SK-N-SH treated with all-trans-retinoic acid at 6 μM for 48 hours (cell line): ENCODE measurements at places on chromosomes 1 and 21.

- no peak for ATAC-seq
Measured at GRCh38 chr1:54705153-54705552, 10.5 kb upstream of the TTC4 start.

DNA sequence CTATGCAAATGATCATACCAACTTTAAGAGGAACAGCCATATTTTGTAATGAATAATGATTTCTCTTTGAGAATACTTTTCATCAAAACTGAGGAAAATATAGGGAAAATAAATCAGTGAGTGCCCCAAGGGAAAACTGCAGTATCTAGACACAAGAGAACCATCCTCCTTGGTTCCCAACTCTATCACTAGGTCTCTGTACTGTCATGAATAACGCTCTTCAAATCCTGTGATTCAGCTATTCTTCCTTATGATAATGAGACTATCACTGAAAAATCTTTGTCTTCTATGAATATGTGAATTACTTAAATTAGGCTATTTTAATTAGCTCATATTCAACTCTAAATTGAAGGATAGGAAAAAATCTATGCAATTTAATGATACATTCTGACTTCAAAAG is 2.3 kb downstream of the OR2L5 start:
- ATAC-seq: no peak

- ATAC-seq: no peak
Measured at GRCh38 chr1:38015978-38016725, 3.6 kb downstream of the UTP11 start.

DNA sequence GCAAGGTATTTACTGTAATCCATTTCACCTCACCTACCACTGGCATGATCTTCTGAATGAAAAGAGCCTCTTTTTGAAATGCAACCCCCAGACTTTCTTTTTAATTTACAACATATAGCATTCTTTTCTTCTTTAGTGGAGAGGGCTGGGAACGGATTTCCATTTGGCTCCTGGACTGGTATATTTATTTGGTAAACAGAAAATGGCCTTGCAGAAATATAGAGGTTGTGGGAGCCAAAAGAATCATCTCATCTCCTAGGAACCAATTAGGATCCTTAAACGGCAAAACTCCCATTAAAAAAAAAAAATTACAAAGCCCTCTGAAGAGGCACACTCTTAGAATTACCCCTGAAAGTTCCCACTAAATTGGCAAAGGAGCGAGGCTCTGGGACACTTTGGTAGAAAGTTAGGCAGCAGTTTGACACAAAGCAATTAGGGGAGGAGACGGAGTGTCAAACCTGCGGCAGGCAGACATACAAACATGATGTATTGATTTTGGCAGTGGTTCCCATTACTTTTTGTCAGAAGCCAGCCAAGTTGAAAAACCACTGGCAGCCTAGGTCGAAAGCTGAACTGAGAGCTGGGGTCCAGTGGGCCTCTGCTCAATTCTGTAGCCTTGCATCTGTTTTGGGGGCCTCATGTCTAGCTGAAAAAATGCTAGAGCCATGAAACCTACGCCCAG is 135.1 kb upstream of the MAGI3 start:
- no peak for ATAC-seq

- ATAC-seq: no peak
Measured at GRCh38 chr1:64536836-64537490, 67.0 kb downstream of the CACHD1 start.

DNA sequence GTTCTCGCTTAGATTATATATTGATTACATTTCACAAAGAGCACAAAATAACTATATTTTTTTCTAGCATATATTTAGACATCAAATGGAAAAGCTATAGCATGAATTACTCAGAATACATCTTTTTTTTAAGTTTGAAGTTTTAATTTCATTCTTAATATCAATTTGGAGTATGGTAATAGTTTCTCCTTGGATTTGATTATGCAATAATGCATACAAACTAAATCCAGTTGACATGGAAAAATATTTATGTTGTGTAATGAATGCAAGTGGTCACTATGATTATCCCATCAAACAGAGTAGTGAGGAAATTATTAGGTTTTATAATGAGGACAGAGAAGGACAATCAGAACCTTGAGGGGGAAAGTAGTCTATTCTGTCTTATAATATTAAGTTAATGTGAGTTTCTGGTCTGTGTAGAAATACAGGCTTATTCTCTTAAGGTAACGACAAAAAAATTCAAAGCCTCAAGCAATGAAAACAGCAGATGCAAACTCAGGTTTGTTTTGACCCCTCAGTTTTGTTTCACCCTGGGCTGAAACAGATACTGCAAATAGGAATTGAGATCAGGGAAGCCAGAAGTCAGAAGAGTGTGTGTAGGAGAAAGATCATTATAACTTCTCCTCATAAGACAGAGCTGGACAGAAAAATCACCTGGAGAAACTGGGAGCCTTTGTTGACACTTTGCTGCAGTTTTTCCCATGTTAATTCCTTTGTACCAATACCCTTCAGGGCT is 23.7 kb downstream of the LRRC8B start:
- no peak for ATAC-seq

- ATAC-seq: no peak
Measured at GRCh38 chr1:204110894-204111633, 38.1 kb downstream of the SOX13 start.

DNA sequence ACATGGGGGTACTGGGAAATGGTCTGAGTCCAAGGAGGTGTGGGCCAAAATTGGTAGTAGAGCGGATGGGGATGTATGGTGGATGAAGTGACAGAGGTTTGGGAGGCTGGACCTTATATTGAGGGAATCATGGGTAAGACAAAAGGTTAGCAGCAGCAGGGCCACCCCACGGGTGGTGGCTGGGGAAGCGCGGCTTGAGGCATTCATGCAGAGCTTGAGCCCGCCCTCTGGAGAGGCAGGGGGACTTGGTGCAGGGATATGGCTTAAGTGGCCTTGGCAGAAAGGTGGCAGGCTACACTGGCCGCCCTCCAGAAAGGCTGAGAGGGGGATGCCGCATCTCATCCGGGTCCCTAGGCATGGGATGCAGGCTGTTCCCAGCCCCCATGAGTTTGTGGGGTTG is 31.5 kb downstream of the HMGB4 start:
- no peak for ATAC-seq

- peak; percentile 83 for ATAC-seq
Measured at GRCh38 chr1:193111641-193112090, 6.5 kb upstream of the GLRX2 start.

DNA sequence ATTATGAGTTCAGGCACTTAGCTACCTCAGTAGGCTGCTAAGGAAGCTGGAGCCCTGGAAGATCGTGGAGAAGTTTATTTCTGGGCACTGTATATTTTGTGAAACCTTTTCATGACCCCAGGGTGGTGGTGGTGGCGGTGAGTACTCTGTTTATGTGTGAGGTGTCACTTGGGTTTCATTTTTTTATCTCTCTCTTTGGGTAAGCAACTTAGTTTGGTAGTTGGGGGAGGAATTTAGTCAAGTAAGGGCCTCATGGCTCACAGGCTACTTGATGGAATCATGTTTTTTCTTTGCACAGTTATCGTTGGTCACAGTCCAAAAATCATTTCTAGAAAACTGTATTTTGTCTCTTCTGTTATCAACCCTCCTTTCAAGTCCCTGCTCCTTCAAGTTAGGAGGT is 33.9 kb downstream of the C1orf141 start:
- no peak for ATAC-seq

- ATAC-seq: peak; percentile 77
Measured at GRCh38 chr1:15014516-15014915, 139.0 kb upstream of the TMEM51 start.

- ATAC-seq: no peak
Measured at GRCh38 chr1:52739699-52740467, 13.6 kb downstream of the ZYG11B start.

DNA sequence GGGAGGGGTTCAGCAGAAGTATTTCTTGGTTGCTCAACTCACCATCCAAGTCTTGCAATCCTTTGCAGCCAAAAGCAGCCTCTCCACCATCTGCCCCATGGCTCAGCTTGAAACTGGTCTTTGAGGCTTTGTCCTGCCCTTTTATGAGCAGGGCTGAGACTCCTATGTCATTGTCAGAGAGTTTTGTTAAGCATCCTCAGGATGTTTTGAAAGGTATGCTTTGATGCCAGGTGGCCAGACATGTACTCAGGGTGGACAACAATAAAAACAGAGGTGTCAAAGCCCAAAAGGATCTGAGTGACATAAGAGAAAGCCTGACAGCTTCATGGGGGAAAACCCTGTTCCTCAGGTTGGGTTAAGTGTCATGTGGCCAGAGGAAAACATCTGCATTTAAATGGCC is 310.5 kb downstream of the PRDM2 start:
- no peak for ATAC-seq

GRCh38 chr21:40685141-40685540 is 161.8 kb downstream of the DSCAM start:
- no peak for ATAC-seq

DNA sequence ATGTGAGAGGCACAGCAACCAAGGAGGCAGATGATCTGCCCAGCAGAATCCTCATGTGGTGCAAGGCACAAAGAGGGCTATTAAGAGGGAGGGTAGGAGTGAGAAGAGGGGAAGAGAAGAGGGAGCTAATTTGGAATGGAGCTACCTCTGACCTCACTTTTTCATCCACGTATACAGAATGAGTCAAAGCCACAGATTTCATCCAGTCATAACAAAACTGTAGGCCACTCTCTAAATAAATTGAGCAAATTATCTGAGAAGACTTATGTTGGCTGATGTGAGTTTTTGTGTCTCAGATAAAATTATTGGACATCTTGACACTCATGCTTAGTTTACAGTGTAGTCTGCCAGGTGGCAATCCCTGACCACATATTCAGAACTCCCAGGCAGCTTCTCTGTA is 325.6 kb downstream of the TTLL7 start:
- ATAC-seq: no peak

DNA sequence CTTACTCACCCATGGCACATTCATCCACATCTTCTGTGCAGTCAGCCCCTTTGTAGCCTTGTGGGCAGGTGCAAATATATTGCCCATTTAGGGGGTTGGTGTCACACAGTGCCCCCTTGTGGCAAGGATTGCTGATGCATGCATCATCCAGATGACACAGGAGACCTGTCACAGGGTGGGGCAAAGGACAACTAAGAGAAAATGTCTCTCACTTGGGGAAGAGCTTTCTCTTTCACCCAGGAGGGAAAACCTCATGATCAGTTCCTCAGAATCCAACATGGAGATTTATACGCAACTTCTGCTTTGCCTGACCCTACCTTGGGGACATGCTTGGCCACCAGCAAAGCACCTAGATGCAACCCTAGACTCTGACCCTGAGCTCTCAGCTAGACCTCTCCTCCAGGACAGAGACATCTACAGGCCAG is 71.8 kb upstream of the ADAM30 start:
- ATAC-seq: peak; percentile 60; the same call in 2 of the 3 replicates

DNA sequence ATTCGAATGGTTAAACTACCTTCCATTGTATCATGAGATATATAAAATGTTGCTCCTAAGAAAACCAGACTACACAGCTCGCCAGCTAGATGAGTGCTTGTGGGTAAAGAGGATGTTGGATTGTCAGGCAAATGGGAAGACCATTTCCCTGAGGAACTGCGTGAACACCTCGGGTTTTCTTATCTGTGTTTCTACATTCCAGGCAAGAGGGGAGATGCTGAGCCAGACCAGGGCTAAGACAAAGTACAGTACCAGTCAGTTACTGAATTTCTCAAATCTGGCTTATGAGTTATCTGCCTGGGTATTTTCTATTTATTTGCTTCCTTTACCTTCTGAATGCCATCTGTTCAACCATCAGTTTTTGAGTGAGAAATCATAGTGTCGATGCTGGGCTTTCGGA is 170.8 kb downstream of the PLA2G4A start:
- no peak for ATAC-seq

DNA sequence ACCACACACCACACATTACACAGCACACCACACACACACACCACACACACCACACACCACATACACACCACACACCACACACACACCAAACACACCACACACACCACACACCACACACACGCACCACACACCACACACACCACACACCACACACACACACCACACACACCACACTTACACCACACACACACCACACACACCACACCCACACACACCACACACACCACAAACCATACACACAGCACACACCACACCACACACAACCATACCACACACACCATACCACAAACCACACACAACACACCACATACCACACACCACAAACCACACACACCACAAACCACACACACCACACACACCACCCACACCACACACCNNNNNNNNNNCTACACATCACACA is 40.9 kb upstream of the SIK1 start:
- no peak for ATAC-seq

GRCh38 chr1:25971066-25971810 is 26.6 kb downstream of the PAFAH2 start:
- no peak for ATAC-seq

- ATAC-seq: no peak
Measured at GRCh38 chr1:18946550-18947381, 9.7 kb downstream of the IFFO2 start.

DNA sequence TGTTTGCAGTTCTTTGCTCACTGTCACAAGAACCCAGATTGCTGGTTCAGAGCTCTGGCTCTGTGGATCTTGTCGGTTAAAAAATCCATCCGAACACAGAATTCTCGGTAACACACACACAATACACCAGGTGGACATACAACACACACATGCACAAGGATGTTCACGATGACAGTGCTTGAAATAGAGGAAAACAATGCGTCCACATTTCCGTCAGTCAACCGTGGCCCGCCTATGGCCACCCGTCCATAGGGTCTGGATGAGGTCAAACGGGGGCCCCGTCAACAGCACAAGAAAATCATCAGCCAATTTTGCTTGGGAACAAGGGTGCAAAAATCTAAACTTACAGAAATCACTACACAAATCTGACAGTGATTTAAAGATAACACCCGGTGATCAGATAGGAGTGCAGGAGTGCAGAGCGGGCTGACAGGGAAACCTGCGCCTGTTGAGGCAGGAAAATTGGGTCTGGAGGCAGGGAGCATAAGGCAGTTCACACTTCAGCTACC is 50.4 kb upstream of the SLC19A1 start:
- ATAC-seq: no peak

DNA sequence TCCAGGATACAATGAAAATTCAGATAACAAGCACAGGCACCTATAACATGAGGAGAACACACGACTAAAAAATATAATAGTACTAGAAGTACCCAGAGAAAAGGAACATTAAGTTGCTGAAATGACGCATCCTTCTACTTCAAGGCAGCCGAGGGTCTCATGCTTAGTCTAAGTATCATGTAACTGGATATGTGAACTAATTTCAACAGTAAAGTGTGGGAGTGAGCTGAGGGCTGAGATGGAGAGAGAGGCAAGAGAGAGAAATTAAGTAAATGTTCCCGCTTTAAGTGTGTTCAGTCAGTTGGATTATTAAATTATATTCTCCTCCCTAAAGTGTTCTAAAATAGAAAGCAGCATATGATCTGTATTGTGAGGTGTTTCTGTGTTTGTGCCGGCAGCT is 152.2 kb upstream of the KRTAP19-8 start:
- no peak for ATAC-seq

DNA sequence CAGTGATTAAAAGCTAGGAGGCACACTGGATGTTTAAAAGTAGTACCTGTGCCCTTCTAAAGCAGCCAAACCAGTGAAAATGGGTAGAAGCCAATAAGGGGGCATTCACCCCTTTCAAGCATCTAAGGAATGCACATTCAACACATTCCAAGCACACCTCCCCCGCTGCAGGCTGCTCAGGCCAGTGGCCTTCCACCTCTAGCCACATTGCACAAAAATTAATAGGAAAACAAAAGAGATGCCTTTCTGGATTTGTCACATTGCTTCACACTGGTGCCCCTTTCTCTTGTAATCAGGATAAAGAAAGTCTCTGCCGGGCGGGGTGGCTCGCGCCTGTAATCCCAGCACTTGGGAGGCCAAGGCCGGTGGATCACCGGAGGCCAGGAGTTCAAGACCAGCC is 834.0 kb downstream of the USP25 start:
- peak; percentile 58; the same call in 2 of the 3 replicates for ATAC-seq
